GM12864 (cell line): ENCODE measurements at places on chromosomes 11 and 22.

GRCh38 chr22:46119729-46120419, 30.5 kb upstream of the PPARA start:
- DNase-seq = no peak

GRCh38 chr11:36741515-36741914, 143.5 kb upstream of the RAG2 start:
- DNase-seq = no peak

DNA sequence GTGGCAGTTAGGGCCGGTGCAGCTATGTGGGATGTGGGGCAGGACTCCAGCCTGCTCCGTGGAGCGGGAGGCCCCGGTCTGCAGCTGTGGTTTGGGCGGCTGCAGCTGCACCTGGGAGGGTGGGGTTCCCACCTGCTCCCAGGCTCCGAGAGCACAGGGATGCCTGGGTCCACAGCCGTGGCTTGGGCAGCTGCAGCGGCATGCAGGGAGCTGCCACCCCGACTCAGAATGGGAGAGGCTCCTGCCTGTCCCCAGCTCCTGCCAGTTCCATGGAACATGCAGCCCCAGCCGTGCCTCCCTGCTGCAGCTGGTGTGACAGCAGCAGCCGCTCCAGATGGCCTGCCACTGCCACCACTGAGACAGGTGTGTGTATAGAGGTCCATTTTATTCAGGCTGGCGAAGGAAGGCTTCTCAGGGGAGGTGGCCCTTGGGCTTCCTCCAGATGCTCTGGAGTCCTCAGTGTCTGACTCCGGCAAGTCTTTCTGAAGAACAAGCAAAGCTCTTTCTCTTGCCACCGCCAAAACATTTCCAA, 21.8 kb upstream of the UPK3A start:
- no peak for DNase-seq

DNA sequence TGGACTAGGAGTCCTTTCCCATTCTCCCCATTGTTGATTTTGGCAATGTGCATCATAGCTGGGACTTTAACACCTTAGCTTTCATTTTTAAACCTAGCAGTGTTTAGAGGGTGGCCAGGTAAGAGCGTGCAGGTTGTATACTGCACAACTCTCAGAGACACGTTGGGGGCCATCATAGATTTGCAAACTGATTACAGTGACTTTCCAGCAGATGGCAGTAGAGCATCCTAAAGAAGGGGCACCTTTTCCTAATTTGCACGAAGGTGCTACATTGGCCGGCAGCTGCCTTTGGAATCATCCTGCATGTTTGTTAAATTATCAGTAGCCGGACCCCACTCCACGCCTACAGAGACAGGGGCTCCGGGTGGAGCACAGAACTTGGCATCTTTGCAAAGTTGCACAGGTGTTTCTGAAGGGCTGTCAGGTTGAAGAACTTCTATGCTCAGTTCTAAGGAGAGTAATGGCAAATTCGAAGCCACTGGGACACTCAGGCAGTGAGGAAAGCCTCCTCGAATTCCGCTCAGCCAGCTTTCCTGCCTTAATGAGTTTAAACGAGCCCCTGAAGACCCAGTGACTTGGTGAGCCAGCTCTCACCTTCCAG, 7.7 kb downstream of the LHFPL7 start:
- DNase-seq = no peak

DNA sequence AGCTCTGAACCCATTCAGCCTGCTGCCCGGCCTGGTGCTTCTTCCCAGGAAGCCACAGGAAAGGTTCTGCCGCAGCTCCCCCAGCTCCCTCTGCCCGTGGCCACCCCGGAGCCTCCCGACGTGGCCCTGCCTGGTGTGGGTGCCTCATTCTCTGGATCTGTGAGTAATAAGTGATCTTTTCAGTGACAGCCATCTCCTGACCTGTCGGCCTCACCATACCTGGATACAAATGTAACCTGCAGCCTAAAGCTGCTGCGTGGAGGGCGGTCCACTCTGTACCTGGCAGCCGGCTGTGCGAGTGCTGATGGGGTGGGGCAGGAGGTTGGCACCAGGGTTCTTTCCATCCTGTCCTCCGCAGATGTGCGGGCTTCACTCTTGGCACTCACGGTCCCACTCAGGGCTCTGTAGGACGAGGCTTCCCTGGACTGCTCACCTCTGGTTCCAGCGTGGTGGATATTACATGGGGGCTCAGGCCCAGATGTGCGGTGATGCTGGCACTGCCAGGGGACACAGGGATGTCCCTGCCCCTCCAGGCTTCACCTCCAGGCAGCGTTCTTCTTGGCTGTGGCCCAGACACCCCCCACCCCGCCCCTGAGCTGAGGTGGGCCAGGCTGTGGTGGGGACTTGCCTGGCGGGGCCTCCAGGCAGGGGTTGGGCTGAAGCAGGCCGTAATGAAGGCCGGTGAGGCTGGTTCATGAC, 748.5 kb downstream of the BRD1 start:
- DNase-seq = no peak

GRCh38 chr11:15955595-15955994, 400.8 kb downstream of the SOX6 start:
- DNase-seq = no peak

- no peak for DNase-seq
These were observed 51.0 kb upstream of the IGLL5 start for GRCh38 chr22:22836635-22837034.

GRCh38 chr11:65636108-65637031, 1.5 kb upstream of the SIPA1 start:
- no peak for DNase-seq

GRCh38 chr11:116828632-116829524, 829 bp upstream of the APOC3 start:
- DNase-seq = no peak

- DNase-seq = no peak
These were observed 28.6 kb upstream of the RASL10A start for GRCh38 chr22:29344137-29344536.

DNA sequence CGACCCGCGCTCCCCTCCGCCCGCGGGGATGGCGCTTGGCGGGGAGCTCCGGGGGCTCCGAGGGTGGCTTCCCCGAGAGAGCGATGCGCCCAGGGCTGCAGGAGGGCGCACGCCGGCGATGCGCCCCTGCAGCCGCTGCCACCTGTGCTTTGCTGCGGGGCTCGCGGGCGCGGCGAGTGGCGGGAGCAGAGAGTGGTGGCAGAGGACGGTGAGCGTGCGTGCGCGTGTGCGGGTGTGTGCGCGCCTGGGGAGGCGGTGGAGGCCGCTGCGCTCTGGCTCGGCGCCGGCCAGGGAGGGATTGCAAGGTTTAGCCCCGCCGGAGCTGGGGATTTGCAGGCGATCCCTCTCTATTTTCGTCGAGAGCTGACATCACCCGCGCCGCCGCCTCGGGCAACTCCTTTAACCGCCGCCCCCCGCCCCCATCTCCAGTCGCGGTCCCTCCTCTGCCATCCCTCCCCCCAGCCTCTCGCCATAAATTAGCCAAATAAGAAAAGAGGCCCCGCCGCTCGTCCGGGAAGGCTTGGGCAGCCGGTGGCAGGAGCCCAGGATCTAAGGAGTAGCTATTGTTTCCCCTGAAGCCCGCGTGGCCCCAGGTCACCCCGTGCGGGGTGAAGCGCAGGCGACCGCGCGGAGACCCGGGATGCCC, at the start of gene SLC1A2:
SLC1A2 (minus strand) TSS at position 375 of the 646 bp plus-strand sequence. CDS start 592 bp downstream, outside the sequence.
- DNase-seq = no peak

DNA sequence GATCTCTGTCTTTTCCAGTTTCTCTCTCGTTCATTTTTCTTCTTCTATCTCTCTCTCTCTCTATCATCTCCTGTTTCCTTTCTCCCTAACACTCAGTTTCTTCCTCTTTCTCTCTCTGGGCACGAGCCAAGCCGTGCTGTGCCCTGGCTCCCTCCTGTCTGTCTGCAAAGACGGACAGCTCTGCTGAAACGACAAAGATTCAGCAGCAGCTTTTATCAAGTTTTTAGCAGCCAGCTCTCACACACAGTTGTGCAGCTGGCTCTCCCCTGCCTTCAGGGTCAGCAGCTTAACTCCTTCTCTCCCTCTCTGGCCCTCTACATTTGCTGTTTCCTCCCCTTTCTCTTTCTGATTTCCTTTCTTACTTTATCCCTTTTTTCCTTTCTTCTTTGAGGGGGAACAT, 352.0 kb upstream of the MPPED2 start:
- DNase-seq = no peak

- DNase-seq = no peak
These were observed 22.4 kb downstream of the MMP10 start for GRCh38 chr11:102757823-102758549.

DNA sequence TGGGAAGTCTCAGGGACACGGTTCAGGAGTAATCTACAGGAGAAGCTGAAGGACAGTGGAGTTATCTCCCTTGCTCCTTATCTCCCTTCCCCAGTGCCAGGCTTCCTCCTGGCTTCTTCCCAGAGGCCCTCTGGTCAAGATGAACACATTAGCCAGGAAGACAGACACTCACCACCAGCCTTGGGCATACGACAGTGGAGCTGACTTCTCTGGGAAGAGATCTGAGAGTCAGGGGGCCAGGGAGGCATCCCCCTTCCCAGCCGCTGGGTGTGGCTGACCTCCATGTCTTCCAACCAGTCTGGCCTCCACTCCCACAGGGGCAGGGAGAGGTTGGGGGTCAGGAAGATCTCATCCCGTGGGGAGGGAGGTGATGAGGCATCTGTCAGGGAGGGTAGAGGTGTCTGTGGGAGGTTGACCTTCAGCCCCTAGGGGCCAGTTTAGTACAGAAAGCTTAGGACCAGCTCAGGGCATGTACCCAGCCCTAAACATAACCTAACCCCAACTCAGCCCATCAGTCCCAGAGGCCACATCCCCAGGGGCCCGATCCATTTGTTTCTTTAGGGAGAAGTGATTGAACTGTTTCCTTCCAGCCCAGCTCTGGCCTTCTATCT, 12.7 kb downstream of the ROBO4 start:
- DNase-seq = no peak

- DNase-seq = no peak
These were observed 152.0 kb downstream of the LRRC4C start for GRCh38 chr11:41307296-41308080.

GRCh38 chr11:103898065-103898464, 138.4 kb upstream of the DDI1 start:
- DNase-seq = peak; percentile 65
